ENCODE measurements at places on chromosomes 3 and 15. TPM values are rescaled to one million over a fixed set of nuclear protein-coding genes. Genes with fewer than 3 reads are reported as not detected.

CTXN2 gene
- not detected for polyA plus RNA-seq

SH2D7 gene
- polyA plus RNA-seq: not detected

FHIT gene
- 12.7 TPM for polyA plus RNA-seq

WNT5A gene
- polyA plus RNA-seq: 0.20 TPM

RAMAC gene
- 50.0 TPM for polyA plus RNA-seq

CHRM5 gene
- polyA plus RNA-seq: not detected

PRICKLE2 gene
- 0.88 TPM for polyA plus RNA-seq
